Head of caudate nucleus (tissue), 42 donors: ENCODE measurements at places on chromosomes 7 and 10.

DNA sequence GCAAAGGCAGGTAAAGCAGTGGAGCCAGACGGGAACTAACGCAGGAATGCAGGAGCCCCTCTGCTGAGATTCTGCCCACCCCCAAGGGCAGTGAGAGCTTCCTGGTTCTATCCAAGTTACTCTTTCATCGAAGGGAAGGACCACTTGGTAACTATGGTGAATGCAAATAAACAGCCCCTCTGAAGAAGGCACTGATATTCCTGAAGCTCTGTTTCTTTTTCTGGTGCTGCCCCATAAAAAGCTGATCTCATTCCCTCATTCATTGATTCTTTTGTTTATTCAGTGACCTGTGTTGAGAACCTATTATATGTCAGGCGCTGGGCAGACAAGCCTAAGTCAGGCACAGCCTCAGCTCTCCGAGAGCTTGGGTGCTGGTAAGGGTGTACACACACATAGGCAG lies 217.3 kb downstream of the SNX10 start:
- DNase-seq = no peak

GRCh38 chr7:151433721-151434400 lies 6.1 kb downstream of the CRYGN start:
- DNase-seq = no peak

DNA sequence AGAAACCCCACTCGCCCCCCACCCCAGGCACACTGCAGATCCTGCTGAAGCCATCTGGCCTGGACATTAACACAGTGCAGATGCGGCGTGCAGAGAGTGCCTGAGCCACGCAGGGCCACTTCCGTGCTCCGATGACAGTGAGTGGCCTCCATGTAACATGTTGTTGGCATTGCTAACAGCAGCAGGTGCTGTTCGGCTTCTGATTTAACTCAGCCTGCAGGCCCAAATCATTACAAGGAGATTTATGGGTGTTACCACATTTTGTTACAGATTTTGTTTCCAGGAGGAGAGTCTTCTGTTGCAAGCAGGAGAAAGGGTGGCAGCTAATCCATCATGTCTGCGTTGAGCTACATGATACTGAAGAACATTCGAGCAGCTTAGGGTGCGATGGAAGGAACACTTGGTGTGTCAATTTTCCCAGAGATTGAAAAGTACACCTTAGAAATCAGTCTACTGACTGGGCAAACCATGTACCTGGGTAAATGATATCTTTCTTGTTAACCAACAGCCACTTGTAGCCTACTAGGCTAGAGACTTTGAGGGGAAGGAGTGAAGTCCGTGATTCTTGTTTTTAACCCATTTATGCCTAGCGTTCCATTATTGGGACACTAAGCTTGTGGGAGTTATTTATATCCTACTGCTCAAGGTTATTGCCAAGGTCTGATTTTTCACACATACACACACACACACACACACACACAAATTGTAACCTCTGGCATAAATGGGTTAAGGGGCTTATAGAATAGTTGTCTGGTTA lies 90.0 kb downstream of the JCAD start:
- DNase-seq = no peak

DNA sequence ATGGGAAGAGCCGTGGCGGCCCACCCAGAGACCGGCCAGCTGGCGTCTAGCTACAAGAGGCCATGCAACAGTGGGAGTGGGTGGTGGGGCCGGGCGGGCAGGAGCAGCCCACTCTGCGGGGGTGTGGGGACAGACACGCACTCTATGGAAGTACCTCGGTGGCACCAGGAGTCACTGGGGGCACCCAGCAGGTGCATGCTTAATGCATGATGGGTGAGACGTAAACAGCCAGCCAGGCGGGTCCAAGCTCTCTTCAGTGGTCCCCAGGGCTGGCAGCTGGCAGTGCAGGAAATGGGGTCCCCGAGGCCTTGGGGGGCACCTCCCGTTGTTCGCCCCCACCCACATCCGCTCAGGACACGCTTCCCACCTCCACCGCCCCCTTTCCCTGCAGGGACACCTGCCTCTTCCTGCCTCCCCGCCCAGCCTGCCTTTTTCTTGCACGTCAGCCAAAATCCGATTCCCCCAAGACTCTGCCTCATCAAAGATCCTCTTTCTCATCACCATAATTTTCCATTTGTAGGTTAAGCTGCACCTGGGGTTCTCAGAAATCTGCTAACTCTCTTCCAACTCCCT lies 22.6 kb upstream of the PSMG3 start:
- no peak for DNase-seq

GRCh38 chr10:12051241-12051640 lies 8.6 kb upstream of the UPF2 start:
- DNase-seq = no peak

GRCh38 chr10:129258283-129258923 lies 208.6 kb upstream of the MGMT start:
- DNase-seq = no peak

- no peak for DNase-seq
Measured at GRCh38 chr10:50512743-50513416, 110.9 kb downstream of the SGMS1 start.

GRCh38 chr7:159249671-159250070 lies 105.0 kb upstream of the VIPR2 start:
- no peak for DNase-seq

GRCh38 chr10:97494863-97495506 lies 3.2 kb downstream of the MMS19 start:
- DNase-seq = no peak

GRCh38 chr10:15745751-15746150 lies 26.0 kb upstream of the ITGA8 start:
- DNase-seq = no peak

DNA sequence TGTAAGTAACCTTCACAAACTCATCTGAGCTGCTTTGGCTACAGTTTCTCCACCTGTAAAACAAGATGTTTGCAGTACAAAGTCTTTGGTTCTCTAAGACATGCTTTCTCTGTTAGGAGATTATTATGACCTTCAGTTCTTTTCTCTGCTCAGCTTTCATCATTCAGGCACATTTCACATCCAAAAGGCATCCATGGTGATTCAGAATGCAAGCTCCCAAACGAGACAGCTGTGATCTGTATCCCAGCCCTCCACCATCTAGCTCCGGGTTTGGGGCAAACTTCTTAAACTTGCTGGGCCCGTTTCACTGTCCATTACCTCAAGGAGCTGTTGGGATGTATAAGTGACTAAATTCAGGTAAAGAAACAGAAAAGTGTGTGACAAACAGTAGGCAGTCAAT lies 95.8 kb upstream of the COL1A2 start:
- DNase-seq = no peak

- DNase-seq = no peak
Measured at GRCh38 chr10:88971221-88972061, 18.9 kb upstream of the ACTA2 start.

DNA sequence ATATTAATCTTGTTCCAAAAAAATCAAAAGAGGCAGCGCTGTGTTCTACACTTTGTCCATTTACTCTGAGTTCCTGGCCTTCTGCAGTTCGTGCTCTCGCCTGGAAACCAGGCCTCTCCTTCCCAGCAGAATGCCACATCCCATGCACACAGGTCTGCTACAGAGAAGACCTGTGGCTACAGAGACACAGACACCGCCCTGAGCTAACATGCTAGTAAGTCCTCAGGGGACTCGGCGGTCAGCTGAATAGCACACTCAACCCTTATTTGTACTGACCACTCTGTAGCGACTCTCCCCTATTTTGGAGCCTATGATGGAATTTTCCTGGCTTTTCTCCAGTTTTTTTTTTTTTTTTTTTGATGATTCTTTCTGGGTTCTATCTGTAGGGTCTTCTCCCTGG lies 12.8 kb downstream of the CREB3L2 start:
- no peak for DNase-seq

DNA sequence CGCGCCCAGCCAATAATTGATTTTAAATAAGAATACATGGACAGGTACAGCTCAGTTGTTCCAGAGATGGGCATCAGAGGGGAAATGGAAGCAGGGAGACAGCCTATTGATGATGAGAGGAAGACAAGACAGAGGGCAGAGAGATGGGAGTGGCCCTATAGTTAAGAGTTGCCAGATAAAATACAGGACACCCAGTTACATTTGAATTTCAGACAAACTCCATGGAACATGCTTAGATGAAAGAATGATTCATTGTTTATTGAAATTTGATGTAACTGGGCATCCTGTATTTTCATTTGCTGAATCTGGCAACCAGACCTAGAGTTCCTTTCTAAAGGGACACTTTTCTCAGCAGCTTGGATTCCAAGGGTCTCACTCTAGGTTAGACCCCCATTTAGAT lies 341.1 kb downstream of the FRMD4A start:
- DNase-seq = no peak

DNA sequence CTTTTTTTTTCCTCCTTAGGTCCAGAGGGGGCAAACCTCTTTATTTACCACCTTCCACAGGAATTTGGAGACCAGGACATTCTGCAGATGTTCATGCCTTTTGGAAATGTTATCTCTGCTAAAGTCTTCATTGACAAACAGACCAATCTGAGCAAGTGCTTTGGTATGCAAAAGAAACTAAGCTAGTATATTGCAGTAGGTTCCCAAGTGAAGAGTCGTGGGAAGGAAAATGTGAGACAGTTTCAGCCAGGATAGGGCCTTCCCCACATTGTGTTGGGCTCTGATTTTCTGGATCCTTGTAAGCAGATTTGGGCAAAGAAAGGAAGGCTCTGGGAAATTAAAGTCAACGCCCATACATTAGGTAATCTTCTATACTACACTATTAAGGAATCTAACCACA lies 285.6 kb downstream of the USP6NL start:
- DNase-seq = no peak

GRCh38 chr10:18500576-18500975 lies 150.8 kb downstream of the NSUN6 start:
- DNase-seq = no peak

- no peak for DNase-seq
Measured at GRCh38 chr7:81327468-81328266, 408.8 kb upstream of the SEMA3C start.

GRCh38 chr10:103041391-103041790 lies 123.3 kb downstream of the CNNM2 start:
- no peak for DNase-seq

GRCh38 chr7:93301736-93302135 lies 69.6 kb downstream of the VPS50 start:
- DNase-seq = no peak

- no peak for DNase-seq
Measured at GRCh38 chr10:132417957-132418441, 21.0 kb downstream of the PWWP2B start.

GRCh38 chr7:141071260-141071854 lies 2.5 kb upstream of the TMEM178B start:
- DNase-seq = peak; percentile 85

DNA sequence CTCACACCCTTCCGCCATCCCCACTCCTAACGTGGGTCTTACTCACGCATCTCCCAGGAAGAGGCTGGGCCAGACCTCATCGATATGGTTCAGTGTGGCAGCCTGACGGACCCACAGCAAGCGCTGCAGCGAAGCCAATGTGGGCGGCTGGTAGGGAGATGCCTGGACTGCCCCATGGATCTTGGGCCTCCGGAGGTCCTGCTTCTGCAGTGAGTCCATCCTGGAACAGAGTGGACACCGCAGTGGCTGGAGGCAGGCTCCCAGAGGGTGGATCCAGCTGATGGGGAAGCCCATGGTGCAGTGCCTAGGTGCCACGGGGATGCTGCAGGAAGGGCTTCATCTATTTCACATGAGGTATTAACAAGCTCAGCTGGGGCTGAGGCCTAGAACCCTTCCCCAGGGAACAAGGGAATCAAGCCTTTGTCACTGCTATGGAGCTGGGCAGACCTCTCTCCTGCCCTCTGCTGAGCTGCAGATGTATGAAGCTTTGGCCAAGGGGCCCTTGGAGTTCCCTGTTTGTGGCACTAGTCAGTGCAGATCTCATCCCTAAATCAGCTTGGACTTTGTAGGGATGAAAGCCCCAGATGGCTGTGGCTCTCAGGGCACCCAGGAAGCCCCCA lies 13.7 kb upstream of the SAMD8 start:
- DNase-seq = no peak

GRCh38 chr7:102291056-102291915 lies 4.6 kb downstream of the SH2B2 start:
- DNase-seq = no peak

DNA sequence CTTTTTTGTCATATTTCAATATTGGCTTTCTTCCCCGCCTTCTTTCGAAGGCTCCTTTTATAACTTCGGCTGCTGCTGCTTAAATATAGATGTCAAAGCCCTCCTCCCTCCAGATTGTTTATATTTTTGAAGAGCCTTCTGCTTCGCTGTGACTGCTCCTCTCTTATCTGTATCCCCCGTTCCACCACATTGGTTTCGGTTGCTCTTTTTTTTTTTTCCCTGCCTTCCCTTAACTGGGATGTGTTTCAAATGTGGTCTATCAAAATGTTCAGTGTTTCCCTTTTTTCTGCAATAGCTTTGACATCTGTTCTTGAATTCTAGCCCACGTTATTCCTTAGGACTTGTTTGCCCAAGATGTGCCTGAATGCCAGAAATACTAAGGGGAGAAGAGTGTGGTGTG lies 96.4 kb downstream of the CUX1 start:
- DNase-seq = no peak

GRCh38 chr7:20352573-20353306 lies 22.0 kb downstream of the ITGB8 start:
- no peak for DNase-seq

DNA sequence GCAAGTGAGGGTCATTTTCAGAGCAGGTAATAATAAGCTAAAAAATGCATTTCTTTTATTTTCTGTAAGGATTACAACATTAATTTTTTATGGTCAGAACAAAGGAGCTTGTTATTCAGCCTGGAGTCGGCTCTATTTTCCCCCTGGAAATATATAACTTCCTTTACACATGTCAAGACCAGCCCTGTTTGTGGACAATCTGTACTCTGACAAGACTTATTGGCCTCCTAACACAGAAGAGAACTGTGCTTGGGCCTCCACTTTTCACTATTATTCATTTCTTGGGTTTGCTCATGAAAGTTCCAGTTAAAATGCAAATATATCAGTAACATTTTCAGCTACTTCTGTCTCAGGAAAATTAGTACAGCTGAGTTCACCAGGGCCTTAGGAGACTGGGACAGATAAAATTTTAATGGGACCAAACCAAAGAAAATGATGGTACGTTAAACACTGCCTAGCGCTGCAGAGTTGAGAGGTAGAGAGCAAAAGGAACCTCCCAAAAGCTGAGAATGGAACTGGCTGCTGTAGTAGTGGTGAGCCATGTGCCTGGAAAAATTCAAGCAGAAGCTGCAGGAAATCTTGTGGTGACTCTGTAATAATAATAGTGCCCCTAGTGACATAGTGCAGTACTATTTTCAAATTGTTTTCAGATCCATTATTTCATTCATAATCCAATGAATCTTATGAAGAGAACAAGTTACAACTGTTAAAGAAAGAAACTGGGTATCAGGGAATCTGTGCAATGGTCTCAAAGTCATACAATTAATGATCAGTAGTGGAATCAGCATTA lies 227.2 kb upstream of the KIAA1217 start:
- no peak for DNase-seq

DNA sequence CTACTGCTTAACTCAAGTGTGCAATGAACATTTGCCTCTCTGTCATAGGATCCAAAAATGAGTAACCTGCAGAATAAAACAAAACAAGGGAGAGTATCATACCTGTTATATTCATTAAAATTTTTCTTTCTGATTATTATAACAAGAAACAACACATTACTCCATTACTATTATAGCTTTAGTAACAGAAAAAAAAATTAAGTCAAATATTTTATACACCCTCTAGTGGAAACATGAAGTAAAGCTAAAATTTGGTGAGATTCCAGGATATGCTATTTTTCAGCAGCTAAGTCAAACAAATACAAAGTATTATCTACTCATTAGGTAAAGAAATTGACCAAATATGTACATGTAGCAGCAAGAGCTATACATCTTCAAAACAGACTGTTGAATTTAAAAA lies 56.3 kb downstream of the PDZD8 start:
- DNase-seq = no peak
